NCI-H1417 treated with DMSO at 0.1 percent for 48 hours (cell line): ENCODE measurements at places on chromosomes 1 and 21.

GRCh38 chr1:62307895-62308492 is 11.2 kb downstream of the KANK4 start:
- no peak for DNase-seq

- no peak for DNase-seq
Measured at GRCh38 chr1:94096797-94097549, 24.0 kb downstream of the ABCA4 start.

DNA sequence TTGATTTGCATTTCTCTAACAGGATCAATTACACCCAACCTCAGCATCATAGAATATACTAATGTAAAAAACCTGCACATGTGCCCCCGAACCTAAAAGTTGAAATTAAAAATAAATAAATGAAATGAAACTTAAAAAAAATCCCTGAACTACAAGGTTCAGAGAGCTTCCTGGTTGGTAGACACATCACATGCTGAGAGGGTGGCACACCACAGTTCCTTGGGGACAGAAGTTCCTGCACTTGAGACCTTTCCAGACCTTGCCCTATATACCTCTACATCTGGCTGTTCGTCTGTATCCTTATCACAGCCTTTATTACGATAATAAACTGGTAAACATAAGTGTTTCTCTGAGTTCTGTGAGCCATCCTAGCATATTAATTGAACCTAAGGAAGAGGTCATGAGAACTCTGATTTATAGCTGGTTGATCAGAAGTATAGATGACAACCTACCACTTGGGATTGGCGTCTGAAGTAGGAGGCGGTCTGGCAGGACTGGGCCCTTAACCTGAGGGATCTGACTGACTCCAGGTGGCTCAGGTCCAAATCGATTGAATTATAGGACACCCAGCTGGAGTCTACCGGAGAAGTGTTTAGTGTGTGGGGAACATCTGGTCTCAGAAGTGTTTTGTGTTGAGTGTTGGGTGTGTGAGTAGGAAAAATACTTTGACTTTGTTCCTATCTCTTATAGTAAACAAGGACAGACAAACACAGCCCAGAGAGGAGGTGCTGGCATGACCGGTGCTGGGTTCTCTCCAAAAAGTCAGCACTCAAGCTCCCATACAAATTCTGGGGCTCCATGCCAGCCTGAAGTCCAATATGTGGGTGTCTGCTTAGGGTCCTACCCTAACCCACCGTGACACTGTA is 19.0 kb downstream of the C1orf115 start:
- DNase-seq: no peak

DNA sequence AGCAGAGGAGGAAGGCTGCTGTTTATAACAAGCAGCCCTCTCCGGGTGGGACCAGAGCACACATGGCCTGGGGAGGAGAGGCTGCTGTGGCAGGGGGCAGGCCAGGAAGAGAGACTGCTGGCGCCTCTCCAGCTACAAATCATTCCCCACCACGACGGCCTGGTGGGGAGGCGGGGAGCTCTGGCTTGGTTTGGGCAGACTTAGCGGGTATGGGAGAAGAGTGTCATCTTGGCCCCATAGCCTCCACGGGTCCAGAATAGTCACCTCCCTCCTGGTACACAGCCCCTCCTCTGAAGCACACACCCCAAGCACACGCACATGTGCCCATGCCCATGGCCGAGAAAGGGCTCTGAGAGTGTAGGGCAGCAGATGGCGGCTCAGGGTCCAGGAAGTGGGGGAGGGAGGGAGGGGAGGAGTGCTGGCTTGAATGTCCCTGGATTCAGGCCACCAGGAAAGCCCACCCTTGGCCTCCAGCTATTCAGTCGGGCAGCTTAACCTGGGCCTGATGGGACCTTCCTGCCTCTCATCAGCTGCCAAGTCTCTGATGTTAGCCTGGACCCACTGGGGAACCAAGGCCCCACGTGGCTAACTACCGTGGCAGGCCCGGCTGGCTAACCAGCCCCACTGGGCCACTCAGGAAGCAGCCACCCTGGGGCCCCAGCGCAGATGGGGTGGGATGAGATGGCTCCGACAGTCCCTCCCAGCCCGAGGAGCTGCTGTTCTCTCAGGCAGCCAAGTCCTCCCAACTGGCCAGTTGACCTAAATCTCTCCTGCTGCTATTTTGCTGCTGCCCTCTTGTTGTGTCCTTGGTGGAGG is 10.9 kb downstream of the LRP8 start:
- DNase-seq: no peak

GRCh38 chr1:183209533-183210158 is 23.6 kb downstream of the LAMC2 start:
- no peak for DNase-seq
